Upper lobe of right lung (tissue), 1 donor: ENCODE measurements at places on chromosomes 4 and X. TPM values are rescaled to one million over a fixed set of nuclear protein-coding genes. Genes with fewer than 3 reads are reported as not detected.

- DNase-seq, result no peak
Observed at GRCh38 chr4:110104661-110105060, 93.8 kb downstream of the ELOVL6 start.

DNA sequence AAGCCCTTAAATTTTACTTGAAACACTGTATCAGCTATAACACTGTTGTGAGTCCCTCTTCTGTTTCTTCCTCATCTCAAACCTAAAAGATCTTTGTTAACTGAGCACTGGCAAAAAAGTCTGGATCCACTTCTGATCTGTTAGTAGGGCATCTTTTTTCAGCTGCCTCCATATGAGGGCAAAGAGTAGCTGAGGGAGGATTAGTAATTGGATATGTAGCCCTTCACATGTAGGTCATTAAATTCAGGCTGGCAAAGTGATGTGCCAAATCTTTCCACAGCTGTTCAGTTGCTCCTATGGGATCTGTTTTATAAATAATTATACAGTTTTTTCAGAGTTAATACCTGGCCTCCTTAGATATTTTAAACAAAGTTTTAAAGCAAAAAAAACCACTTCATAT is 1.1 kb upstream of the TRMT10A start:
- no peak for DNase-seq

DNA sequence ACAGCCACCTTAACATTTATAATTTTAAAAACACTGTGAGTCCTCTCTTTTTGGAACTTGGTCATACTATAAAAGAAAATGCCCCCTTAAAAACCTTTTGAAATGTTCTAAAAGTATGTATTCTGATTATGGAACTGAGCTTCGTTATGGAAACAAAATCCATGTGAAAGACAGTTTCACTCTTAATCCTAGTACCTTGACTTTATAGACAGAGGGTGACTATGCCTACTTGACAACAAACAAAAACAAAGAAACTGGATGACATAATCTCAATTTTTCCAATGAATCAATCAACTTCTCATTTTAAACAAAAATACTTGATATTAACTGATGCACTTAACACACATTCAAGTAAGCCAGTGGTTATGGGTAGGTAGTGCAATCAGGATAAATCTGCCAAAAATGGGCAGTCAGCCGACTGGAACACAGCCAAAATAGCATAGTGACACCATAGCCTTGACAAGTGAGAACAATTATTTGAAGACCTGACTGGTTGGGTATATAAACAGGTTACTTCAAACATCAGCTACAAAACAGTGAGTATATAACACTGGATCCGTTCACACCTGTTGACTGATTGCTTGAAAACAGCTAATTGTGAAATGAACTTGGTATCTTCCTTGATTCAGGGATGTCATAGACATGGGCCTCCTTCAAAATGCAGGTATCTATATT is 265.5 kb downstream of the PPP3CA start:
- DNase-seq, result no peak

DNA sequence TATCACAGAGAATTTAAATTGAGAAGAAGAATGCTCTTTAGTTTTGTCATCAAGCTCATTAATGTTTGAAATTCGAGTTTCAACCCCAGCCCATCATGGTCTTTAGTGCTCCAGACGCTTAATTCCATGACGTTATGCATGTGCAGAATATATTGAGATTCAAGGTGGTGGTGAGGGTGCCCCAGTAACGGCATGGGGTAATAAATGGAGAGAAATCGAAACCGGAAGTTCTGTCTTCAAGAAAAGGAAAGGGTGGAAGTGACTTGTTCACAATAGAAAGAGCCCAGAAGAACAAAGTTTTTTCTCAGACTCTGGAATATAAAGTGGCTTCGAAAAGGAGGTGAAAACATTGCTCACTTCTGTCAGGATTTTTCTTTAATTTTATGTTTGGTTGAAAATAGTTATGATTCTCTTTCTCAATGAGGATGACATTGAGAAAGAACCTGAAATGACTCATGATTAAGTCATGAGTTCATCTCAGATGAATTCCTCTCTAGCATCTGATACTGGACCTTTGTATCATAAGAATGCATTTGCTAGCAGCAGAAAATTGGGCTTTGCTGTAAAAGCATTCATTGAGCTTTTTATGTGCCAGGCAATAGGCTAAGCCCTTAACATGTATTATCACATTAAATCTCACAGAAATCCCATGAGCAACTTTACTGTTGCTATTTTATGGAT is 779 bp upstream of the DDX60L start:
- no peak for DNase-seq

Gene BCOR
- total RNA-seq, result 26.1 TPM

- DNase-seq, result no peak
Observed at GRCh38 chr4:168143601-168144000, 51.3 kb downstream of the ANXA10 start.

GRCh38 chr4:153427363-153428071 is 38.6 kb upstream of the TMEM131L start:
- DNase-seq, result no peak

GRCh38 chr4:79199743-79200142 is 126.1 kb downstream of the NAA11 start:
- no peak for DNase-seq

DNA sequence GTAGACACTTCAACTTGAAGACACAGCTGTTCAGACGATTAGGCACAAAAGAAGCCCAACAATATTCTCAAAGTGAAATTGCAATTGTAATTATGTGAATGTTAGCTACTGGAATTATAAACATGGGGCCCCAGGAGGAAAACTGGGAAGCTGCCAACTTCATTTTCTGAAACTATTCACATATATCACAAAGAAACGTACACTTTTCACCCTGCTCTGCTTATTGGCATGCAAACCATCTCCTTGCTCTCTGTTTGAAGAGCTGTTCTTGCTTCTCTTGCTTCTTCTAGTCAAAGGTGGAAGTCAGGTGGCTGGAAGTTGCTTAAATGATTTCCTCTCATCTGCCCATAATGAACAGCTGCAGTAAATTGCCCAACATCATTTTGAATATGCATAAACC is 320.1 kb downstream of the CFAP299 start:
- DNase-seq, result no peak

GRCh38 chrX:125604448-125604847 is 284.8 kb downstream of the TEX13C start:
- DNase-seq, result no peak

GRCh38 chr4:82975792-82976191 is 34.8 kb downstream of the LIN54 start:
- no peak for DNase-seq

Gene TKTL1
- not detected for total RNA-seq

Gene FAM53A
- total RNA-seq, result 2.8 TPM

DNA sequence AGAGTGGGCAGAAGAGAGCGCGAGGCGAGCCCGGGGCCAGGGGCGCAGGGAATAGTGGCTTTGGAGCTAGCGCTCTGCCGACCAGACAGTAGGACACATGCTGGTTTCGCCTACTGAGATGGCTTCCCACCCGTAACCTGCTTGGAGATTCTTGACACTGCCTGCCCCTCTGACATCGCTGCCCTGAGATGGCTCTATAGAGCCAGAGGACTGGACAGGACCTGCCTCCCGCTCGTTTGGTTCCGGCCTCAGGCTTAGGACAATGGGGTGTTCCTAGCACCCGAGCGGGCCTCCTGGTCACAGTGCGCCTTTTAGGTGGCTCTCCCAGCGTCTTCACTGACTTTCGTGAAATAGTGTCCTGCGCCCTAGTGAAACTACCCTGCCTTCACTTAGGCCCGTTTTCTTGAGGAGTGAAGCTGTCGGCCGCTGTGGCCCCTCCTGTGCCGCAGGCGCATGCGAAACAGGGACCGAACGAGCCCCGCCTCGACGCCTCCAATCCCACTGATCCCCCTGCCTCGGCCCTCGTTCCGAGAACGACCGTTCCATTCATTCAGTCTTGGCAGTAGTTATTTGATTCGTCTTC is 608 bp downstream of the TAF1 start:
- DNase-seq, result peak; percentile 65

- DNase-seq, result no peak
Observed at GRCh38 chrX:38041237-38041636, 34.9 kb downstream of the SYTL5 start.

DNA sequence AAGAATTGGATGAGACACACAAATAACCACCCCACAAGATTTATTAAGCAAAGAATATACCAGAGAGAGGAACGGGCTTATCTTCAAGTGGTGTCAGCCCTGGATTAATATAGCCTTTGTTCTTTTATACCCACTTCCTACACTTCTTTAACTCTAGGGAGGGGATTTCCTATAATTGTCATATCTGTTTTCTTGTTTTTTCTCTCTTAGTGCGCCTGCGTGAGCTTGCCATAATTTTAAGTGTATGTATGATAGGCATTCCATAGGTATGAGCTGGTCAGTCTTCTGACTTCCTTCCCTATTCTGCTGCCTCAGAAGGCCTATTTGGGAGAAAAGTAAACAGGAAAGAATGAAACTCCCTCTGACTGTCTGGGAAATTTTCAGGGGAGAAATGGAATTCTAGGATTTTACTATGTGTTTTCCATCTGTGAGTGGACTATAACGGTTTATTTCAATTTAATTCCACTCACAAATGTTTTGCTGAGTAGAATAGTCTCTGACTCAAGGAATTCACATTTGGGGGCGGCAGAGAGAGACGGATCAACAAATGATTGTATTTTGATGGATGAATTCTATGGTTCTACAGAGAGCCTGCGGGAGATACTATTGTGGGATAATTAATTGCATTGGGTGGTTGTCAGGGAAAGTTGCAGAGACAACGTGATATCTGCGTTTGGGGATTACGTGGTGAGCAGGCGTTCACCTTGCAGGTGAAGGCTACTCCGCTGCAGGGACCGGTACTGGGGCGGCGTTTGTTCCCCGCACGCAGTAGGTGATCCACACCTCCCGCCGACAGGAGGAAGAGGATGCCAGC is 626 bp upstream of the CEP135 start:
- no peak for DNase-seq

DNA sequence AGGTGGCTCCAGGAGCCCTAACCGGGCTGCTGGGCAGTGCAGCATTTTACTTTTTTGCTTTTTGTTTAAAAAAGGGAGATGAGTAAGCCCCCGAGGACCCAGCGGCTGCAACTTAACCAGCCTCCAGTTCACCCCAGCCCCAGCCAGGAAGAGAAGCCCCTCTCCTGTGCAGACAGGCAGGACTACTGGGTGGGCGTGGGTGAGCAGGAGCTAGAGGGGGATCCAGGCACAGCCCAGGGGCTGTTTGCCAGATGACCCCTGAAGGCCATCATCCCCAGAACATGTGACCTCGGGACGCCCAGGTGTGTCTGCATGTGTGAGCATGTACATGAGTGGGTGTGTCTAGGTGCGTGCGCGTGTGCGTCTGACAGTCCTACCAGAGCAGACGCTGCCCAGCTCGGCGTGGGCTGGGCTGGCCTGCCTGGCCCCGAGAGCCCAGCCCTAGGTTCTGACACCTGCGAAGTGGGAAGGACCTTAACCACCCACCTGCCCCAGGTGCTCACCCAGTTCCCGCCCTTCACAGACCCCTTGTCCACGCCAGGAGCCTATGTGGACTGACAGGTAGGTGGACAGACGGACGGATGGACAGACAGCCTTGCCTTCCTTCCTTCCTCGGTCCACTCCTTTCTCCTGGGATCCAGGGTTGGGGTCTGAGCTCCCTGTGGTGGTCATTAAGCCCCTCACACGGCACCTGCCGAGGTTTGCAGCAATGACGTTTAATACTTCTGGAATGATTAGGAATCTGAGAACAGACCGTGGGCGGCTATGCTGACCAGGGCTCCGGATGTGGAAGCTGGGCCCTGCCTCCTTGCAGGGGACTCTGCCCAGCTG is 7.8 kb upstream of the HAUS3 start:
- peak; percentile 55 for DNase-seq

DNA sequence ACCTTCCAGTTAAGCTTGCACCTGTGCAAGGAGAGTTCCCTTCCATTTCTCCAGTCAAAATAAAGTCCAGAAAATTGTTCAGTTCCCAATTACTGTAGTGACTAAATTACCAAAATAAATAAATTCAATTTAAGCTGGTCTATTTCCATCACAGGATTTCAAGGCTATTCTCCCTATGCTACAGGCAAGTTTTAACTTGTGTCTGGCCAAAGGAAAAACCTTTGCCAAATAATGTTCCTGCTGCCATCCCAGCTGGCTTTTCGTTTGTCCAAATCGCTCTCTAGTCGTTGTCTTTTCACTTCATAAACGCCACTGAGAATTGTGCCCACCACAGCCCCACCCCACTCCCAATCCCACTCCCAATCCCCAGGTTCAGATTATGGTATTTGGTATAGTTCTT is 2.4 kb downstream of the KCTD8 start:
- no peak for DNase-seq

- DNase-seq, result no peak
Observed at GRCh38 chr4:38128478-38129459, 168.6 kb downstream of the PTTG2 start.

DNA sequence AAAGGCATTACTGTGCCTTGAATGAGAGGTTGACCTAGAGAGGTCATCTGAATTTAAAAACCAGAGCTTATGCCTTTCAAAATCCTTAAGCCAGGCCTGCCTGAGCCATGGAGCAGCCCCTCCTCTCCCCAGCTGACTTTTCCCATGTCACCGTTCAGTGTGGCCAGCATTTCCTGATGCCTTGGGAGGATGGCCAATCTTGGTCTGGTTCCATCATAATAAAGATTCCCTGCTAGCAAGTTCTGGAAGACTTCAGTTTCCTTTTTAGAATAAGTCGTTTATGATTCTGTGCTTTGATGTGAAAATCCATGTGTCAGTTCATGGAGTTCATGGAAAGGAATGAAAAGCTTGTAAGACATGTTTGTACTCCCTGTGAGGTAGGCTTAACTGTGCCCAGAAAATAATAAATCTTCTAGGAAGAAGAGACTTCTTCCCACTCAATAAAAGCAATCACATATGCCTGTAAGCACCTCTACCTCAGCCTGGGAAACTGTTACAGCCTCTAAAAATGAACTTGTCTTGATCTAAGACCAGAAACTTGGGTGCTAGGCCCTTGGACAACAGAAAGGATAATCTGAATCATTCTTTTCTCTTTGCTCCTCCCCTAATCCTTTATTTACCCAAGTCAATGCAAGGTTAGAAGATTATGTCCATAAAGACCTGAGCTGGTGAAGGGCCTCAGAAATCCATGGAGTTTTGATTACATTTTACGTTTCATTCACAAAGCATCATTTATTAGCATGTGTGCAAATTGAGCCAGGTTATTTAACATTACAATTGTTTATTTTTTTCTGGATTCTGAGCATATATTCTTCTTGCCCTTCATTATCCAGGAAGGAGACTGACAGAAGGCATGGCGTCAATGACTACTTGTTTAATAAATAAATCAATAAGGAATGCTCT is 84.0 kb upstream of the TBC1D9 start:
- no peak for DNase-seq

GRCh38 chrX:139091878-139092277 is 380.4 kb upstream of the FGF13 start:
- DNase-seq, result no peak

DNA sequence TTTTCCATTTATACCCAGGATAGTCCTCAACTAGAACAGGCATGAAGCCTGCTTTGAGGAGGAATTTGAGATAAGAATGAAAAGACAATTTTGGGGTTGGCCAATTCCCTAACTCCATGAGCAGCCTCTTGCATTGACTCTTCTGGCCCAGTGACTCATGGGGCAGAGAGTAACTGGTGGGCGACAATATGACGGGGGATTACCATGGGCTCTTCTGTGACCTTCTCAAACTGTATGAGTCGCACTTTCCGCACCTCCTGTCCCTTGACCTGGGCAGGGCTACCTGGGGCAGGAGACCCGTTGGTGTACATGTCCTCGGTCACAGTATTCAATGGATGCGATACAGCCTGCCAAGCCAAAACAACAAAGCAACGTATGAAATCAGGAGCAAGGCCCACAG is 13.3 kb downstream of the MPP1 start:
- no peak for DNase-seq

Gene REPS2
- 18.9 TPM for total RNA-seq

- DNase-seq, result no peak
Observed at GRCh38 chr4:65007841-65008439, 598.7 kb upstream of the TECRL start.

Gene RAB33B
- 9.8 TPM for total RNA-seq

Gene TMSB15A
- 1.9 TPM for total RNA-seq
